ENCODE measurements at places on chromosomes 16 and 17. TPM values are rescaled to one million over a fixed set of nuclear protein-coding genes. Genes with fewer than 3 reads are reported as not detected.

GRCh38 chr17:9907883-9908648, 3.0 kb upstream of the RCVRN start:
- no peak overlapping the region for H3K4me3 ChIP-seq
- no peaks in the 10 kb centered on the region for H3K27me3 ChIP-seq
- no peak for DNase-seq
- no peaks in the 10 kb centered on the region for H3K36me3 ChIP-seq
- H3K4me1 ChIP-seq = no peaks in the 10 kb centered on the region

- no peak for DNase-seq
- no peak overlapping the region for H3K4me3 ChIP-seq
- H3K4me1 ChIP-seq = no peaks in the 10 kb centered on the region
- no peak overlapping the region for H3K27ac ChIP-seq
- no peaks in the 10 kb centered on the region for H3K36me3 ChIP-seq
Observed at GRCh38 chr16:82119405-82119804, 50.6 kb downstream of the MPHOSPH6 start.

DNA sequence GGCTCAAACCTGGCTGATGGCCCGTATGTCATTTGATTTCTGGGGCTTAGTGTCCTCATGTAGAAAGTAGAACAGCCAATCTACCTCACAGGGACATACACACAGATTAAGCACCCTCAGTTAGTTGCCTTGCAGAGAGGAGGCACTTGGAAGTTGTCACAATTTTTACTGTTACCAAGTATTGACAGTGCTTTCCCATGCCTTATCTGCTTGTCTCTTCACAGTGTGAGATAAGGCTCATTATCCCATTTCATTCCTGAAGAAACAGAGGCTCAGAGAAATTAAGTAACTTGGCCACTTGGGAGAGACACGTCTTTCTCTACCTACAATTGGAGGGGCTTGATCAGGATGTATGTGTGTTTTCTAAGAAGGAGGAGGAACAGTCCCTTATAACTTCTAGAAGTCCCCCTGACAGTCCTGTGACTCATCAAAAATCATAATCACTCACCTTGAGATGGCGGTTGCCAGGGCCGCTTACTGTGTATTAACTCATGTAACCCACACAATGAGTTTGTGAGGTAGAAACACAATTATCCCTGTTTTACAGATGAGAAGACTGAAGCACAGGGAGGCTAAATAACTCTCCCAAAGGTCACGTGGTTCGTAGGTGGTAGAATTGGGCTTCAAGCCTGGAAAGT, 56.9 kb upstream of the LHX1 start:
- H3K27me3 ChIP-seq = no peaks in the 10 kb centered on the region
- H3K4me1 ChIP-seq = no peaks in the 10 kb centered on the region
- H3K4me3 ChIP-seq = no peak overlapping the region
- H3K36me3 ChIP-seq = no peaks in the 10 kb centered on the region

- H3K27ac ChIP-seq = no peak overlapping the region
- peaks cover 7% of the 10 kb centered on the region for H3K4me1 ChIP-seq
- H3K4me3 ChIP-seq = no peak overlapping the region
- peaks cover 29% of the 10 kb centered on the region for H3K36me3 ChIP-seq
Observed at GRCh38 chr17:35002876-35003551, 22.7 kb downstream of the LIG3 start.

- DNase-seq = no peak
- no peaks in the 10 kb centered on the region for H3K27me3 ChIP-seq
- H3K4me3 ChIP-seq = no peak overlapping the region
- H3K27ac ChIP-seq = no peak overlapping the region
- no peaks in the 10 kb centered on the region for H3K4me1 ChIP-seq
Observed at GRCh38 chr17:72890711-72891110, 201.8 kb downstream of the SLC39A11 start.

GRCh38 chr17:72711521-72712310, 380.8 kb downstream of the SLC39A11 start:
- H3K27ac ChIP-seq = no peak overlapping the region
- H3K36me3 ChIP-seq = no peaks in the 10 kb centered on the region
- no peak overlapping the region for H3K4me3 ChIP-seq
- no peak for DNase-seq

DNA sequence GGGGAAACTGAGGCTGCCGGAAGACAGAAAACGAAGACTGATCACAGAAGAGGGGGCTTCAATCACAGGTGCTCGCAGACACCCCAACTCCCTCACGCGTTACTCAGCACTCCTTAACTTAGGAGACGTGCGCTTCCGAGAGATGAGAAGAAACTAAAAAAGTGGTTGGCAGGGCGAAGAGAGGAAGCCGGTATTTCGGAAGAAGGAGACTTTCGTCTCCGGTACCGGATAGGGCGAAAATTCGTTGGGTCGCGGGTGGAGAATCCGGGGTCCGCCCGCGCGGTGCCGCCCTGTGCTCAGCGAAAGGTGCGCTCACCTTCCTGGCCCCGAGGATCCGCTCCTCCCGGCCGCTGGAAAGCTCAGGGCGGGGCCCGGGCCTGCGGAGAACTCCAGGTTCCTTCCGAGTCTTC, 917 bp upstream of the TBX2 start:
- peaks cover 58% of the 10 kb centered on the region for H3K4me1 ChIP-seq
- peaks cover 11% of the 10 kb centered on the region for H3K27me3 ChIP-seq
- H3K4me3 ChIP-seq = no peak overlapping the region
- no peak for DNase-seq
- H3K36me3 ChIP-seq = no peaks in the 10 kb centered on the region

- H3K27ac ChIP-seq = no peak overlapping the region
- H3K4me1 ChIP-seq = no peaks in the 10 kb centered on the region
- peaks cover 2% of the 10 kb centered on the region for H3K27me3 ChIP-seq
- H3K36me3 ChIP-seq = no peaks in the 10 kb centered on the region
- no peak for DNase-seq
Observed at GRCh38 chr16:66052745-66053144, 313.7 kb upstream of the CDH5 start.

DNA sequence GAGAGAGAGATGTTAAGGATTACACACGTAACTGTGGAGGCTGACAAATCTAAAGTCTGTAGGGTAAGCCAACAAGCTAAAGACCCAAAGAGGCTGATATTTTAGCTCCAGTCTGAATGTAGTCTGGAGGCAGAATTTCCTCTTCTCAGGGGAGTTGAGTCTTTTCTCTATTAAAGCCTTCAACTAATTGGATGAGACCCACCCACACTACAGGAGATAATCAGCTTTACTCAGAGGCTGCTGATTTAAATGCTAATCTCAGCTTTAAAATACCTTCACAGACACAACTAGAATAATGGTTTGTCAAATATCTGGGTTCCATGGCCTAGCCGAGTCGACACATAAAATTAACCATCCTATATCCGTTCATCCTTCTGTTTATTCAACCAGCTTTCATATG, 204.3 kb upstream of the PSMD7 start:
- no peaks in the 10 kb centered on the region for H3K36me3 ChIP-seq
- H3K27me3 ChIP-seq = no peaks in the 10 kb centered on the region
- no peak overlapping the region for H3K4me3 ChIP-seq
- H3K27ac ChIP-seq = no peak overlapping the region

DNA sequence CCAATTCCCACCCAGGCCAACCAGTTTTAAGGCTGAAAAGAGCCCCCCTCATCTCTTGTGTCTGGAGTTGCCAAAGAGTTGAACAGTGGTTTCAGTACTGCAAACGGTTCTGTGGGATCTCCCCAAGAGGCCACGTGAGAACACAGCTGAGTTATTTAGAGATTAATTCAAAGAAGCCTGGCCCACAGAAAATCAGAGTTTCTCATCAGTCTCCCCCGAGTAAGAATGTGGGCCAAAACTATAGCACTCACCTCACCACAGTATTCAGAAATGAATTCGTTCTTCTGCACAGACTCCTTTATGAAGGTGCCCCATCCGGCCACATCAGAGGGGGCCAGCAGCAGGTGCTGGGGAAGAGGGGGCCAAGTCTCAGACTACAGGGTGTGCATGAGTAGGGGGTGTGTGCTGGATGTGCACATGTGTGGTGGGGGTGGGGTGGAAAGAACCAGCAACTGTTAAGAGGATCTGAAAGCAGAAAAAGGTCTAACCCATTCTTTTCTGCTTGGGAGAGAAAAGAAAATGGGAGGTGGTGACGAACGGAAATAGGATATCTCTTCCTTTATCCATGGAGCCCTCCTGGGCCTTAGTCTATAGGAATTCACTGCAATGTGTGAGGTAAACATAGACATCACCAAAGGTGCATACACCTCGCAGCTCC, 22.6 kb downstream of the CNTNAP1 start:
- no peaks in the 10 kb centered on the region for H3K27me3 ChIP-seq
- DNase-seq = peak; percentile 63
- H3K4me3 ChIP-seq = peak overlapping the region; percentile 19
- peak overlapping the region; percentile 18 for H3K27ac ChIP-seq
- H3K36me3 ChIP-seq = peaks cover 82% of the 10 kb centered on the region

DNA sequence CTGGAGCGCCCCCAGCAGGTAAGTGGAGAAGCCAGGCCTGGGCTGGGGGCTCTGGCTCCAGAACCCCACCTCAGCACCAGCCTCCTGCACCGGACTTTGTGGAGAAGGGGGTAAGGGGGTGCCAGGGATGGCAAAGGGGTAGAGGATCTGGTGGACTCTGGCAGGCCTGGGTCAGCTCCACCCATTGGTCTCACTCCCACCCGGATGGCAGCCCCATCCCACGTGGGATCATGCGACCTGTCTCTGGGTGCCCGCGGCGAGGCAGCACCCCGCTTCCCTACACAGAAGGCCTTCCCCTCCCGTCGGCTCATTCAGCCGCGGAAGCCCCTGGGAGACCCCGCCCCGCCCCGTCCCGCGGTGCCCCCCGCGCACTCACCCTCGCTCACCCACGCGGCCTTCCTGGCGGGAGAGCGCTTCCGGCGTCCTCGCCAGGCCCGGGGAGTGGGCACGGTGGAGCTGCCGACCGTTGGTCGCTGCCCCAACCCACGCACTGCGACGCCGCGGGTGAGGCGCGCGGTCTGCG, 498 bp upstream of the PLEKHG4 start:
- peak overlapping the region; percentile 48 for H3K4me3 ChIP-seq
- peak; percentile 60 for DNase-seq
- peak overlapping the region; percentile 53 for H3K27ac ChIP-seq
- peaks cover 26% of the 10 kb centered on the region for H3K4me1 ChIP-seq
- peaks cover 3% of the 10 kb centered on the region for H3K36me3 ChIP-seq
- H3K27me3 ChIP-seq = no peaks in the 10 kb centered on the region

GRCh38 chr17:82356845-82357355, 2.1 kb upstream of the TEX19 start:
- no peaks in the 10 kb centered on the region for H3K36me3 ChIP-seq
- peaks cover 3% of the 10 kb centered on the region for H3K27me3 ChIP-seq
- no peak overlapping the region for H3K4me3 ChIP-seq
- no peak overlapping the region for H3K27ac ChIP-seq
- H3K4me1 ChIP-seq = peaks cover 2% of the 10 kb centered on the region

- no peaks in the 10 kb centered on the region for H3K36me3 ChIP-seq
- H3K4me1 ChIP-seq = no peaks in the 10 kb centered on the region
- no peaks in the 10 kb centered on the region for H3K27me3 ChIP-seq
- H3K27ac ChIP-seq = no peak overlapping the region
- no peak overlapping the region for H3K4me3 ChIP-seq
Observed at GRCh38 chr17:61204456-61204855, 195.2 kb upstream of the TBX2 start.

DNA sequence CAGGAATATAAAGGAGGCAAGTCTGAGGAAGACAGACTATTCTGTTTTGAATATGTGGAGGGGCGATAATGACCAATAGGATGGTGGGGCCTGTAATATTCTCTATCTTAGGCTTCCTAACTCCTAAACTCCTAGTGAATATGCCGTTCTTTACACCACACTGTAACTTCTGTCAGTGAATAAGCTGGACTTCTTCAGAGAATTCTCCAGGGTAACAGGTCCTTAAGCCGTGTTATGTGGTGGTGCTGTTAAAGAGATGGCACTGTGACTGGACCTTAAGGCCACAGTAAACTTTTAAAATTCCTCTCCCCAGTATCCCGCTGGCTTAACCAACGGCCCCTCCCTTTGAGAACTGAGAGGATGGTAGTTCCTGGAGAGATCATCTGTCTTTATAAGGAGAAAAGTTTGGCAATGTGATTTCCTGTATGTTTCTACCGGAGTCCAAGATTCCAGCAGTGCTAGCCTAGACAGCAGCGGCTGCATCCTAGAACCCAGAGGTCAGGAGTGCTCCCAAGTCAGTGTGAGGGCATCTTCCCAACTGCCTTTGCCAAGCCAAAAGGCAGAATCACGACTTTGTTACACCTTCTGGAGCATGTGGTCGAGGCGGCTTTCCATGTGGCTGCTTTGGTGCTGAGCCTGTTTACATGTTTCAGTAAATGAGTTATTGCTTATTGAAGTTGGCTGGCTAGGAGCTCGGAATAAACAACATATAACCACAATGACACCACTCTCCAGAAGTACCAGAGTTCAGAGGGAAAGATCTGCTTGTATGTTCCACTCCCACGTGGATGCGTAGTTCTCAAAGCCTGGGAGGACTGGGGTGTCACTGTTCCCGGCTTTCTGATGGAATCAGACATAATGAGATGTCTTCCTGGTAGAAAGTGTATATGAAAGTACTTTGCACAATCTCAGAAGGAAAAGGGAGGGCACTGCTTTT, 41.0 kb downstream of the TUBD1 start:
- peaks cover 48% of the 10 kb centered on the region for H3K4me1 ChIP-seq
- no peak for DNase-seq
- no peak overlapping the region for H3K4me3 ChIP-seq
- no peaks in the 10 kb centered on the region for H3K27me3 ChIP-seq
- peak overlapping the region; percentile 81 for H3K27ac ChIP-seq

- H3K27ac ChIP-seq = no peak overlapping the region
- peaks cover 8% of the 10 kb centered on the region for H3K36me3 ChIP-seq
- H3K4me3 ChIP-seq = no peak overlapping the region
- no peaks in the 10 kb centered on the region for H3K27me3 ChIP-seq
- no peaks in the 10 kb centered on the region for H3K4me1 ChIP-seq
- no peak for DNase-seq
Observed at GRCh38 chr17:4666296-4666695, 24.8 kb upstream of the ALOX15 start.

- DNase-seq = no peak
- H3K4me3 ChIP-seq = no peak overlapping the region
- no peak overlapping the region for H3K27ac ChIP-seq
- peaks cover 12% of the 10 kb centered on the region for H3K4me1 ChIP-seq
Observed at GRCh38 chr17:57277923-57278604, 21.7 kb downstream of the MSI2 start.

DNA sequence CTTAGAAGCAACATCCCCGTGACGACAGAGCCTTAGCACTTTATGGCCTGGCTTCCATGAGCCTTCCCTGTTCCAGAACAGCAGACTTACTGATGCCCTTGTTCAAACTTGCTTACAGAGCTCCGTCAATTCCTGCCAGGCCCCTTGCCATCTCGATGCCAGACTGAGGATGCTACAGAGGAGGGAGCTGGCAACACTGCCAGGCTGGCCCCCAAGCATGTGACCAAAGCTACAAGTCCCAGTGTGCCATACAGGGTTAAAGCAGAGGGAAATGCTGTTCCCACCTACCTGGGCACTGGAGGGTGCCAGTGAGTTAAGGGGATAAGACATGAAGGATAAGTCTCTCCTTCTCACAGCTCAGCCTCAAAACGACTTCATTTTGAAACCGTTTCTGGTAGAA, 33.5 kb upstream of the SREBF1 start:
- H3K27me3 ChIP-seq = no peaks in the 10 kb centered on the region
- DNase-seq = no peak
- H3K27ac ChIP-seq = no peak overlapping the region
- H3K4me3 ChIP-seq = no peak overlapping the region
- no peaks in the 10 kb centered on the region for H3K4me1 ChIP-seq

GRCh38 chr17:66491665-66492064, 189.3 kb downstream of the PRKCA start:
- DNase-seq = no peak
- no peak overlapping the region for H3K4me3 ChIP-seq
- H3K27ac ChIP-seq = no peak overlapping the region
- peaks cover 4% of the 10 kb centered on the region for H3K4me1 ChIP-seq
- H3K27me3 ChIP-seq = no peaks in the 10 kb centered on the region

GRCh38 chr17:48610282-48611211, at the start of gene HOXB7:
Gene HOXB7 (minus strand): TSS chr17:48611017. CDS start chr17:48610918, 99 bp downstream.
- H3K4me1 ChIP-seq = peaks cover 58% of the 10 kb centered on the region
- H3K4me3 ChIP-seq = peak within 1 kb of the TSS; percentile 90
- peak; percentile 63 for DNase-seq
- H3K27ac ChIP-seq = no peak within 1 kb of the TSS

GAS2L2 gene
- not detected for total RNA-seq

CACNG1 gene
- not detected for total RNA-seq

OSGIN1 gene
- total RNA-seq = 0.72 TPM

CES1 gene
- 0.89 TPM for total RNA-seq

All from CD4-positive, CD25-positive, alpha-beta regulatory T cell (primary cell).